ENCODE measurements at places on chromosomes 5 and 9.

DNA sequence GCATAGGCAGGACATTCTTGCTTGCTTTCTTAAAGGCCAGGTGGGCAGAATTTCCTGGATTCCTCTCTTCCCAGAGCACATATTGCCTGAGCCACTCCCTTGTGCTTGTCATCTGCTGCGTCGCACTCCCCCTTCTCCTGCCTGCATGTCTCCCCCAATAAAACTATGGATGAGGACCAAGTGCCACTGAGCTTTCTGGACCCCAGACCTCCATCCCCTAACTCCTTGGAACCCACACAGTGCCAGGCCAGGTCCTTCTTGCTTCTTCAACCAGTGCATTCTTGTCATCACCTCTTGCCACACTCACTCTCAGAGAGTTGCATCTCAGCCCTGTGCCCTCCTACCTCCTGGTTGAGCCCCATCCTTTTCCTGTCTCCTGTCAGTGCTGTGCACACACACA lies 157.9 kb upstream of the PANK3 start:
- DNase-seq: no peak

DNA sequence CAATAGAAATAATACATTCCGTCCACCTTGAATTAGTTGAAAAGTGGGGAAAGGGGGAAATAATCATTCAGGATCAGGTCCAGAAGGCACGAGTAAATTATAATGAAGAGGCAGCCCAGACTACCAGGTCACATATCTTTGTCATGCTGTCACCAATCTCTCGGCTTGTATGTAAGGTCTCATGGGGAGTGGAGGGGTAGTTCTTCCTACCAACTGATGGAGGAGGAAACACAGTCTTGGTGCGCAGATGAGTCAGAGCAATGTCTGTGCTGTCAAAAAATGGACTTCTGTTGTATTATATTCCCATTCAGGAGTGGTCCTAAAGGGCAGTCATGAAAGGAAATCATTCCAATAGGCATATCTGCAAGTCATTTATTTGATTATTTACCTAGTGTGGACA lies 164.2 kb upstream of the PTGER4 start:
- DNase-seq: no peak

- no peak for DNase-seq
Observed at GRCh38 chr5:76085243-76085579, 2.0 kb downstream of the SV2C start.

DNA sequence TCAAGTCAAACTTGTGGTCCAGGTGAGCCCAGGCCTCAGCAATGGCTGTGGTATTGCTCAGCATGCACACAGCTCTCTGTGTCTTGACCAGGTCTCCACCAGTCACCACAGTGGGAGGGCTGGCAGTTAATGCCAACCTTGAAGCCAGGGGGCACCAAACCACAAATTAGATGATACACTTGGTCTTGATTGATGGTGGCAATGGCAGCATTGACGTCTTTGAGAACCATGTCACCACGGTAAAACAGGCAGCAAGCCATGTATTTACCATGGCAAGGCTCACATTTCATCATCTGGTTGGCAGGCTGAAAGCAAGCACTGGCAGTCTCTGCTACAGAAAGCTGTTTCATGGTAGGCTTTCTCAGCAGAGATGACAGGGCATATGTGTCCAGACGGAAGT lies 40.0 kb downstream of the NIM1K start:
- peak; percentile 57 for DNase-seq

DNA sequence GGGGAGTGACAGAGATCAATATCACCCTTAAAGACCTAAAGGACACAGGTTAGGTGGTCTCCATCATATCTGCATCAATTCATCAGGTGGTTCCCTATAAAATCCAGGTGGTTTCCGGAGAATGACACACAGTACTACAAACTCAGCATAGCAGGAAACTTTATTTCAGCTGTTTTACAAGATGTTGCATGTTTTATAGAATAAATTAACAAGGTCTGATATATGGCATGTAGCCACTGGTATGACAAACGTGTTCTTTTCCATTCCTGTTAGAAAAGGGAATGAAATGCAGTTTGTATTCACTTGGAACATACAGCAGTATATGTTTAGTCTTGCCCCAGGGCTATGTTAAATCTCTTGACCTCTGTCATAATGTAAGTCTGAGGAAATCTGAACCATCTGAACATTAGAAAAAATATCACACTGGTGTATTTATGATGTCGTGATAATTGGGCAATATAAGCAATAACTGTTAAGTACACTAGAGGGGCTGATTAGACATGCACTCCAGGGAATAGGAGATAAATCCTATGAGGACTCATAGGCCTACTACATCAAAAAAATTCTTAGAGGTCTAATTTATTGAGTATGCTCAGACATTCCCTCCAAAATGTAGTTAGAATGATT lies 42.2 kb upstream of the TNFSF8 start:
- no peak for DNase-seq

- DNase-seq: no peak
Observed at GRCh38 chr5:167937635-167937998, 353.8 kb upstream of the WWC1 start.
